Motor neuron (in vitro differentiated cells): ENCODE measurements at places on chromosomes 5 and 9. TPM values are rescaled to one million over a fixed set of nuclear protein-coding genes. Genes with fewer than 3 reads are reported as not detected.

DRD1 gene
- 0.33 and 0.39 TPM in 2 replicates for total RNA-seq

DNA sequence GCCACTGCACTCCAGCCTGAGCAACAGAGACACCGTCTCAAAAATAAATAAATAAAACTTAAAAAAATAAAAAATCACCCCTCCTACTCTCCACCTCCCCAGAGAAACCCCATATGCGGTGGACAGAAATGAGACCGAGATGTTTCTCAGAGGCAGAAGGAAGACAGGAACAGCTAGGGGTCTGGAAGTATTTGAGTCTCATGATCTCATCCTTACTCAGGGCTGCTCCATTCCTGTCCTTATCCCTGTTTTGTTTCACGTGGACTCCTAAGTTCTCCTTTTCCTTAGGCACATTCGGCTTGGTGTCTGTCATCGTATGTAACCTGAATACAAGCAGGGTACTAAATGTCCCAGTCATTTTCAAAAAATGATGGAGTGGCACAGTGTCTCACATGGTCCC, 76.1 kb downstream of the C9orf50 start:
- no peak for ATAC-seq

DNA sequence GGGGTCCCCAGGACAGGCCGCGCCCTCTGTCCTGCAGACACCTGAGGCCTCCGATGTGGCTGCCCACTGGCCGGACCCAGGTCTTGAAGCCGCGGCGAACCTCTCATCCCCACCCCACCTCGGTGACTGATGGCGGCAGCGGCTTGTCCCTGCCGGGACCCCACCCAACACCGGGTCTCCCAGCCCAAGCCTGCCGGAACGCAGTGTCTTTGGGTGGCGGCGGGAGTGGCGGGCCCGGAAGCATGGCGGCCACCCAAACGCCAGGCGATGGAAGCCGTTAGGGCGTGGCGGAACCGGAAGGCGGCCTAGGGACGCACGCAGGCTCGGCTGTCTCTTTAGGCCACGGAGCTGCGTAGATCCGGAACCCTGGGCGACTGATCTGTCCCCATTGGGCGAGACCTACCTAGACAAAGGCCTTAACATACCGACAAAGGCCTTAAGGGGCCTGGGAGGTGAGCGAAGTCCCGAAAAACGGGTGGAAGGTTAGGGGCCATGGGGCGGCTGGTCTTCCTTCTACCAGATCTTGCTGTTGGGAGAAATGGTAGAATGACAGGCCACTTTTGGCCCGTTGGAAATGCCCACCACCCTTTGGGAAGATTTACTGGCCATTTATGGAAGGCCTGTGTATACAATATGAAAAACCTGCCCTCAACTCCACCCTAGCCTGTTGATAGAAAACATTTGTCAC, 94.6 kb upstream of the SMC2 start:
- no peak for ATAC-seq

DNA sequence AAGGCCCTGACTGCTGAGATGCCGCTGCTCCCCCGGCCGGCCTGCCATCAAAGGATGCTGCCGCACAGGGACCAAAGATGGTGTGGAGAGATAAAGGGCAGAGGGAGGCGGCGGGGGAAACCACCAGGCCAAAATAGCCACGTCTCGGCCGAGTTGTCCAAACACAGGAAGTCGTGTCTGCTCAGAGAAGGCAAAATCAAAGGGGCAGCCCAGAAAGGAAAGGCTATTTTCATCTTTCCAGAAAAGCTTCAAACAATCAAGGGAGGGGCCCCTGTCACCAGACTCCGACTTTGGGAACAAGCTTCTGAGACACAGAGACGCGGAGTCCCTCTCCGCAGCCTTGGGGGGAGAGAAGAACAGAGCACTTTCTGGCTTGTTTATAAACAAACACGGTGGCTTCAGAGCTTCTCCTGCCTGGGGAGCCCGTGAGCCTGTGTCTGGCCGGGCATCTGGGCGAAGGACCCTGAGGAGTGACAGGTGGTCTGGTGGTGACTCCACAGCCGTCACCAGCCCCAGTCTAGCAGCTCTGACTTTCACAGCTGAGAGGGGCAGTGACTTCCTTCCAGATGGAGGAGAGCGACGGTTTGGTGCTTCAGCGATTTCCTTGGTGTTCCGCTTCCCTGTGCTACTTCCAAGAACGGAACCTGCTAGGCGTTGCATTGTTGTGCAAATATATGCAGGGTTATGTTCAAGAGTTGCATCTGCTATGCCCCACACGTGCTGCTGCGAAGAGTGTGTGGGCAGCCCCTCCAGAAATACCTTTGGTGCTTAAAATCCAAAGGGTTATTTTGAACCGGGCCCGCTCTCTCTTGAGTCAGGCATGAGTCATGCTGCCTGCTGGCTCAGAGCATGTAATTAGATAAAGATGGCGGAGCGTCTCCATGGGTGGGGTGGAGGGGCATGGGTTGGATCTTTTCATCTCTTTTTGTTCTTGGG, 24.0 kb downstream of the ADAMTSL2 start:
- peak; percentile 78 for ATAC-seq

DNA sequence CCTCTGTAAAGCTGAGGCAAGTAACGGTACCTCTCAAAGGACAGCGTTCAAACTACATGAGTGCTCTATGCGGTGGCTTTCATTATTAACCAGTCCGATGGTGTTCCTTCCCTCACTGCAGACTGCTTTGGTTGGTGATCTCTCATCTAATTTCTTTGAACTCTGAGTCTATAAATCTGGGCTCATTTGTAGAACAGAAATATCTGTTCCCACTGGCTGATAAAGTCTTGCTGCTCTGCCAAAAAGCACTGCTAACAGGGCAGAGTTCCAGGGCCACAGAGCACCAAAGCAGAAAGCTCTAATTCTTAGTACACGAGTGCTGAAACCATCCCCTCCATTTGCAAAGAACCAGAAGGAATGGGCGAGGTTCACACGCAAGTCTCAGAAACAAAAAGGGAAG, 81.9 kb downstream of the MED27 start:
- no peak for ATAC-seq

DNA sequence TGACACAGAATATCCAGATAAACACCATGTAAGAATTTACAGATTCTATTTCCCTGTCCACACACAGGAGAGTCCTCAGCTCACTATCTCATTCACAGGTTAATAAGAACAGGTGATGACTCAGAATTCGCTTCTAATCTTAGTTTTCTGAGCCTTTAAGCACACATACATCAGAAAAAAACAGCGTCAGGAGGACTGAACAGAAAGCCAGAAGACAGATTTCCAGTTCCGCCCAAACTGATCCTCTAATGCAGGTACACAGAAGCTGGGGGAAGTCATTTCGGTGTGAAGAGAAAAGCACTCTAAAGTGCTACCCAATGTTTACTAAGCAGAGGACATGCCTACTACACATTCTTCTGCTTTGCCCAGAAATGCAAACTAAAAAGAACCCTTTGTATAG, 1.6 kb downstream of the CEMIP2 start:
- ATAC-seq = no peak

DNA sequence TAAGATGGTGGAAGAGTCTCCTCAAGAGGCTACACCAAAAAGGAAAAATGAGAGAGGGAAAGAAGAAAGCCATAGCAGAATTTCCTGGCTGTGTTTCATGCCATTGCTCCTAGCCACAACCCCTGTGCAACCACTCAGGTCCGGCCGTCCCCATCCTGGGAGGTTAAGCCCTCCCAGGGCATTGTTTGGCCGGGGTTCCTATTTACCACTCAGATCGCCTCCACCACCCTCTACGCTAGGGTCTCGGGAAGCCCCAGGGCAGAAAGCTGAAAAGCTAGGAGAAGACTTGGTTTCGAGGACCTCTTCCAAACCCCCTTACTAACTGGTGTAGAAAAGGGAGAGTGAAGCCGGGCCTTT, 715 bp downstream of the RC3H2 start:
- ATAC-seq = peak; percentile 29

- no peak for ATAC-seq
These were observed 101.4 kb downstream of the ARHGAP26 start for GRCh38 chr5:142871363-142872193.
